Cortex of kidney (tissue), 1 donor: ENCODE measurements at places on chromosomes 7 and 10.

DNA sequence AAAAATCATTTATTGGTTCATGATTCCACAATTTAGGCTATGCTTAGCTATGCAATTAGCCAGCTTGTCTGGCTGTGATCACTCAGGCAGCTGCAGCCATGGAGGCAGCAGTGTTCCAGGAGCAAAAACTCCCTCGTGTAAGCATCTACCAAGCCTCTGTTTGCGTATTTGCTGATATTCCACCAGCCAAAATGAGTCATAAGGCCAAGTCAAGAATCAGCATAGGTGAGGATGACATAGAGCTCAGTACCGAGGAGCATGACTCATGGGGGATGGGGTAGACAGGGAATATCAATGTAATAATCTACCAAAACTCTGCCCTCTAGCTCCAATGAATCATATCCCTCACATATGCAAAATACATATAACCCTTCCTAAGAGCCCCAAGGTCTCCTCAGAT is 63.3 kb downstream of the IMMP2L start:
- DNase-seq: no peak

GRCh38 chr10:35848412-35848811 is 206.3 kb upstream of the FZD8 start:
- DNase-seq: no peak

- DNase-seq: no peak
Observed at GRCh38 chr7:131945957-131946544, 389.6 kb upstream of the PODXL start.

- DNase-seq: no peak
Observed at GRCh38 chr10:124735491-124736286, 8.5 kb downstream of the FAM53B start.

DNA sequence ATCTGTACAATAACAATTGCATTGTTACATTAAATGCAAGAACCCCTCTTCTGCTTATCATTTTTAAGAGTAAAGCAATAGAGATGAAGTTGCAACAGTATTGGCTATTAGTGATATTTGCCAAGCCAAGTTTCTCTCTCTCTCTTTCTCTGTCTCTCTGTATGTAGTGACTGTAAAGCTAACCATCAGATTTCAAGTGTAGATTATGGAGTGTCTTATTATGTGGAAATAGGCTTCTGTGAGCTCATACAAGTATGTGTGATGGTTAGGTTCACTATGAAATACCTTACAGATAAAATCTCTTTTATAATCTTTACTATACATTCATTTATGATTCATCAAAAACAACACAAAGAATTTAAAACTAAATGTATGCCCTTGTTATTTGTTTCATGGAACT is 28.6 kb upstream of the NRP1 start:
- DNase-seq: no peak

DNA sequence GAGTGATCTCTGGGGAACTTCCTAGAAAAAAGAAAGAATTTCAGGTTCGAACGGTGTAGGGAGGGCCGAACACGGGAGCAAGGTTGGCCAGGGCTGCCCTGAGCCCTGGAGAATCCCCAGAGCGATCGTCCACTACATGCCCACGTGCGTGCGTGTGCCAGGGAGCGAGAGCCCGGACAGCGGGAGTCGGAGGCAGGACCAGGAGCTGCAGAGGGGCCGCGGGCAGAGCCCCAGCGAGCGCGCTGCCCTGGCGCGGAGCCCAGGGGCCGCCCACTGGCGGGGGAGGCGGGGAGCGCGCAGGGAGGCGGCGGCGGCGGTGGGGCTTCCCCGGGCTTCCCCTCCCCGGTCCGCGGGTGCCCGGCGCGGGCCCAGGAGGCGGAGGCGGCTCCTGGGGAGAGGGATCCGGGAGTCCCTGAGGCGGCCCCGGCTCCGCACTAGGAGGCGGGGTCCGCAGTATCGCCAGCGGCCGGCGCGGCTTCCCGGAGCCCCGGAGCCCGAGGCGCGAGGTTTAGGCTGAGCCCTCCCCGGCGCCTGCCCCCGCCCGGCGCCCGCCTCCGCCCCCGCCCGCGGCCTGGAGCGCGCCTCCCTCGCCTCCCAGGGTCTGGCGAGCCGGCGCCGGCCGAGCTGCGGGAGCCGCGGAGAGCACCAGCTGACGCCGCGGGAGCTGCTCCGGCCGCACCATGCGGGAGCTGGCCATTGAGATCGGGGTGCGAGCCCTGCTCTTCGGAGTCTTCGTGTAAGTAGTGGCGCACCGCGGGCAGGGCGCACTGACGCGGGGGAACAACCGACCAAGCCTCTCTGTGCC is at the start of gene PLPP4:
TSS of gene PLPP4 (plus strand) at position 602 of the 805 bp plus-strand sequence. CDS start at position 681, 79 bp downstream.
- DNase-seq: no peak

GRCh38 chr7:89666136-89666835 is 488.0 kb upstream of the STEAP1 start:
- DNase-seq: no peak

DNA sequence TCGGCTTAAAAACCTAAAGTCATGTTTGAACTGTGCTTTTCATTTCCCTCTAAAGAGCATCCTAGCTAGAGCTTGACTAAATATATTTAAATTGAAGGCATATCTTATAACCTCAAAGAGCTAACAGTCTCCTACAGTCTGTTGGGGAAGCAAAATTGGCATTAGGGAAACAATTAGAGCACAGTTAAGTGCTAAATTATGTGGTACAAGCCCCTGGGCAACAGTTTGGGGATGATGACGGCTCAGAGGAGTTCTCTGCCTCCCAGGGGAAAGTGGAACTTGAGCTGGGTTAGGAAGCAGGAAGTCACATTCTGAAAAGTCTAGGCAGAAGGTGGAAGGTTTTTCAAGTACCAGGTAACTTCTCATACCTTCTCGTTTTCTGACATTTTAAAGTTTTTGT is 18.6 kb upstream of the GOT1 start:
- DNase-seq: no peak

DNA sequence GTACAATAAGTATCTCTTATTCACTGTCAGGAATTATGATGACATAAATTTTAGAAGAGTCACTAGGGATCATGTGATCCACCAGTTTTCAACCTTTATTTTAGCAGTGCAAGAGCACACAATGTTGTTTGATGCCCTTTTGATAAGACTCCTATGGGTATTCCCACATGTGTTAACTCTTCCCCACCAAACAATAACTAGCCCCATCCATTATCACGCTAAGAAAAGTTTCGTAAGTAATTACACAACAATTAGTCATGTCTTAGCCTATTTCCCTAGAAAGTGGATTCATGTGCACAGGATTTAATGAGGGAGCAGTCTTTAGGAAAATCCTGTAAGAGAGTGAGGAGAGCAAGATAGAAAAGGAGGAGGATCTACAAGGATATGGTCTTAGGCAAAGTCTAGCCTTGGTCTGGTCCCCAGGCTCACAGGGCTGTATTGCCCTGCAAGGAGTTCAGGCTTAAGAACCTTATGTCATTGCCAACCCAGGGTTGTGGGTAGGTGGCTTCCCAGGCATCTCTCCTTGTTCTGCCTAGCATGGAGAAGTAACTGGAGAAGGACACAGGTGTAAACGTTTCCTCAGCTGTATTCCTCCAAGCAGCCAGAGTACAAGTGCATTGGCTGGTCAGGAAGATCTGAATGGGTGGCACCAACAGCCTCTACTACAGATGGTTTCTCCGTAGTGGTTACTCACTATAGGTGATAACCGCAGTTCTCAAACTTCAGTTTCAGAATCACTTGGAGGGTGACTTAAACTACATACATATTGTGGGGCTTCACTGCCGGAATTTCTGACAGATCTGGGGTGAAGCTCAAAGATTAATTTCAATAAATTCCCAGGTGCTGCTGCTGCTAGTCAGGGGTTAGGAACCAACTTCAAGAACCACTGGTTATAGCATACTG is 574.5 kb downstream of the SUGCT start:
- DNase-seq: no peak

GRCh38 chr7:975702-976473 is 539 bp upstream of the COX19 start:
- DNase-seq: no peak

DNA sequence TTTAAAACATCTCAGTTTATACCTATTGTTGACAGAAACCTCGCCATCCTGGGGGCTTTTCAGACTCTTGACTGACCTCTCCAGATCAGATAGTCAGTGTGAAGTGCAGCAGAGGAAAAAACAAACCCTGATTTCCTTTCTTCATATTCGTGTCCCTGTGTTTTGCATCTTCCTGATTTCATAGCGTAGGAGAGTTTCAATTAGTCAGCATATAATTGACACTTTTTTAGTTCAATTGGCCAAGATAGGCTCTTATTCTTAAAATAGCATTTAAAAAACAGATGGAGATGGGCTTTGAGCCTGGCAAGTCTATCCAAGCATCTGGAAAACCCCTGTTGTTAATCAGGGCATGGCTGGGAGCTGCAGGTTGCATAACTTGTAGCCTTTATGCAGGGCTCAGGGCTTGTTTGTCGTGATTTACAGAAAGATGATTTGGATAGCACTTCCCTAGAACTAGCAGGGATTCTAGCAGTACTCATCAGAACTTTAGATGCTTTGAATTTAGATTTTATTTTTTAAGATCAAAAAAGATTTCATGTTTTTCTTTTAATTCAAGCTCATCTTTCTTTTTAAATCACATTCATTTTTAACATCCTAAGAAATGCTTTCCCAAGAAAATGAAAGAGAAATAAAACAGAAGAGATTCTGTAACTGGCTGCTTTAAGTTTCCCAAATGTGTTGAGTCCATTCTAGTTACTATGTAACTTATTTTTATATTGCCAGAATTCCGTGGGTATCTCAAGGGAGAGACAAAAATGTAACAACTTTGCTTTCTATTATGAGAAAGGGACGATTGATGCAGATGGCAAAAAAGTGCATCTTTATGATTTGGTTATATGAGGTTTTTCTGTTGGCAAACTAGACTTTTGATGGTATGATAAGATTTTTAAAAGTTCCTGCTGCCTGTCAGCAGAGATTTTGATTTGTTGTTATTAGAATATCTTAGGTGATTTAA is 270.8 kb upstream of the FZD8 start:
- no peak for DNase-seq

DNA sequence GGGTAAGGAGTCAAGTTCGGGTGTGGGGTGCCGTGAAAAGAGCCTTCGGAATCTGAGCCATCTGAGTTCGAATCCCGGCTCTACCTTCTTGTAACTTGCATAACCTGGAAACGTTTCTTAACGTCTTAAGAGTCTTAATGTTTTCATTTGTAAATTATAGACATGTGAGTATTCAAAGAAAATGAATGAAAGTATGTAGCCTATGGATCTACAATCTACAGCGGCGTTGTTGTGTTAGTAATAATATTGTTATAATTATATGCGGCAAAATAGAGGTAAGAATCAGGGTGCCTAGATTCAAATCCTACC is 559 bp downstream of the VTI1A start:
- no peak for DNase-seq

GRCh38 chr10:104076743-104077160 is 8.9 kb downstream of the COL17A1 start:
- DNase-seq: no peak

- DNase-seq: no peak
Observed at GRCh38 chr10:131777921-131778320, 122.9 kb upstream of the PPP2R2D start.

DNA sequence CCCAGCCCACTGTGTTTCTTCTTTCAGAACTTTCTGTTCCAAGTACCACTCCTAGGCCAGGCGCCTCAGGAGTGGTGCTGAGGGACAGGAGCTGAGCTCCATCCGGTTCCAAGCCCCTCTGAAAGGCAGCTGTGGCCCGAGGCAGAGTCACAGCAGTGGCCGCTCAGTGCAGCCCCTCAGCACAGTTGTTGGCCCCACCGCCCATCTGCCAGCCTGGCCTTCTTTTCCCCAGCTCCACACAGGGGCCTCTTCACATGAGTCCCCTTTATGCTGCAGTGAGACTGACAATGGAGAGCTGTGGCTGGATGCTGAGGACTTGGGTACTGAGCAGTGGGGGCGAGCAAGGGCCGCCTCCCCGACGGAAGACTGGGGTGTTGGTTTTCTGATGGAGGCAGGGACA is 9.5 kb downstream of the BUD31 start:
- DNase-seq: no peak

DNA sequence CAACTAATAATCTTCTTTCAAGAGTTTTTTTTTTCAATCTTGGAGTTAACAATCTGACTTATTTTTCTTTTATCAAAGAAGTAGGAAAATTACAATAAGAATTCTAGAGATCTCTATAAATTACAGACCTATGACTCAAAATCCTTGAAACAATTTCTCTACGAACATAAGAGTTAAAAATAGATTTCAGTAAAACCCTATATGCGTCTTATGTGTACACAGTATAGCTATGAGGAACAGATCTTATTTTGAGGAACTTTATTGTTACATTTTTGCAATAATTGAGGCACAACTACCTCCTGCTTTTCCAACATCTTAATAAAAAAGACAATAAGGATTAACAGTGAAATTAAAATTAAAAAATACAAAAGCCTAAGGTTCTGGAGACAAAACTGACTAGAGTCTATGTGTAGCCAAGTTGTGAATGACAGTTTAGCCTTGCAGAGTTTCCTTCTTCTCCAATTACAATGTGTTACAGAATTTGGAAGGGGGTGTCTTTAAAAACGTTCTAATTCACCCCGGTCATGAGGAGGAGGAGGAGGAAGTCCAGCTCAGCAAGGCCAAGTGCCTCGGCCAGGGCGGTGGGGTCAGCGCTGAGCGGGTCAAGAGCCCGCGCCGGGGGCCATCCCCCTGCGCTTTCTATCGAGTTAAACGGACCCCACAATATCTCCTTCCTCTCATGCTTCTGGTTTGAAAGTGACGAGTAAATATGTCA is 40.5 kb downstream of the AMZ1 start:
- no peak for DNase-seq
